Smooth muscle cell of the brain vasculature (primary cell): ENCODE measurements at places on chromosomes 1 and 21.

- no peak for DNase-seq
Measured at GRCh38 chr1:200302921-200303290, 106.9 kb downstream of the ZNF281 start.

DNA sequence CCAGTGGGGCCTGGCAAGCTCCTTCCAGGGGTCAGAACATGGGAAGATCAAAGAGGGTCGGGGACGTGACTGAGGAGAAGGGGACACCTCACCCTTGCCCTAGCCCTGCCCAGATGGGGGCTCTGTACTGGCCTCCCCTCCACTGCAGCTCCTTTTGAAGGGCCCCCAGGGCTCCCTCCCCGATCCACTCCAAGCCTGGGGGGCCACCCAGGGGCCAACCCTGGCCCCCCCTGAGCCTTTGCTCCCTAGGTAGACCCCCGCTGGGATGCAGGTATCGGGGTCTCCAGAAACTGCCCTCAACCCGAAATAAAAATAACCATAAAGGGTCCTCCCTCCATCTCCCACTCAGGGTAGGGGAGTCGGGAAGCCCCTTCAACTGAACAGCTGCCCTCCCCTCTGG lies 37.4 kb upstream of the FAM131C start:
- DNase-seq, result no peak

DNA sequence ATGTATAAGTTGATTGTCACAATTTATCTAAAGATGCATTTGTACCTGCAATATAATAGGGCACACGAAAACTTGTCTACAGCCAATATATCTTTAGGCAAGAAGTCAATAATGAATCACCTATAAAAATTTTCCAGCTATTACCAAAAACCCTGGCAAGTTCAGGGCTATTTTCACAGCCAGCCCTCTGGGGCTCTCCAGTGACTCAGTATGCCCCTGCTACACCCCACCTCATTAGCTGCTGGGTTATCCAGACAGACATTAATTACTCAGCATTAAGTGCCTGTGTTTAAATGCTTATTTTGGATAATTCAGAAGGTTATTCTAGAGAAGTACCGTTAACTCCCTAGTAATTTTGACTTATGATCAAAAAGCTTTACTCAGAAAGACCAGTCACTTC lies 220.2 kb downstream of the TBX15 start:
- DNase-seq, result no peak

GRCh38 chr1:201966171-201966570 lies 10.9 kb downstream of the TIMM17A start:
- DNase-seq, result no peak

- DNase-seq, result no peak
Measured at GRCh38 chr1:236394879-236395229, 768 bp downstream of the EDARADD start.

DNA sequence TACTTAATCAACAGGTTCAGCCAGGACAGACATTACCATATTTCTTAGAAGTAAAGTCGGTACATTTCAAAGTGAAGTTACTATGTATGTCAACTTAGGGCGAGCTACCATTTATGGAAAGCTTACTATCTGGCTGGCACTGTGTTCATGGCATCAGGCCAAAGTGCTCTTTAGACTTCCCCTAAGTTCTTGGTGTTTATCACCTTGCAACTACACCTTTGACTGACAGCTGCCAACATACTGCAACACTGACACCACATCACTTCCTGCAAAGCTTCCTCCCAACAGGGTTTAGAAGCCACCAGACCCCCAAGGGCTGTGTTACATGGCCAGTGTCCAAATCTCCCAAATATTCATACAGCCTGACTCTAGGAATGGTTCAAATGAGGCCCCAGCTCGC lies 61.0 kb downstream of the TIAM1 start:
- DNase-seq, result no peak

- DNase-seq, result no peak
Measured at GRCh38 chr21:28310711-28311110, 682.0 kb downstream of the LTN1 start.

GRCh38 chr21:27244776-27245175 lies 277.9 kb upstream of the ADAMTS5 start:
- no peak for DNase-seq

DNA sequence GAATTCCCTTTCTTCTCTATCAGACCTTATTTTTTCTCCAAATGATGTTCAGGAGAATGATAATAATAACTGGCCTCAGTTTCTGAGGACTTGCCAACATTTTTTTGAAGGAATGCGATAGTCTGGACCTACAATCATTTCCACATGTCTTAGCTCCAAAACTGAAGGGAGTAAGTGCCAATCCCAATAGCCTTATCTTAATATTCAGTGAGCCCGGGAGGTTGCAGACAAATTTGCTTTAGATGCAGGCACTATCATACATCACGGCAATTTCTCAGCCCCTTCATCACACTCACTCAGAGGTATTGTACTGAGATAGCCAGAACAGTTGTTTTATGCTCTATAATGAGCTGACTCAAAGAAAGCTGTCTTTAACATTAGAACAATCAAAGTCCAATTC lies 796.9 kb downstream of the ADGRL2 start:
- no peak for DNase-seq

- no peak for DNase-seq
Measured at GRCh38 chr1:116833718-116834117, 76.0 kb upstream of the PTGFRN start.

GRCh38 chr1:224735159-224735558 lies 119.0 kb downstream of the CNIH3 start:
- DNase-seq, result no peak

DNA sequence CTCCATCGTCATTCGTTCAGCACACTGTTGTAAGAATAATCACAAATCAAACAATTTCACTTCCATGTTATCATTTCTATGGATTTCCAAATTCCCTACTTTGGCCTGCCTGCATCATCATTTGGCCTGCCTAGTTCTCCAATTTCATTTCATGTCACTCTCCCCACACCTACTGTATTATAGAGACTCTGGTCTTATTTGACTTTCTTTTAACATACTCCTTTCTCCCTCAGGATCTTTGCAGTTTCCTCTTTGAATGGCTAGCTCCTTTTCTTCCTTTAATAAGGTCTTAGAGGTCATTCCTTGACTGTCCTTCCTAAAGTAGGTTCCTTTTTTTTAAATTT lies 36.3 kb upstream of the PODN start:
- no peak for DNase-seq

GRCh38 chr1:63458750-63459149 lies 64.3 kb downstream of the ITGB3BP start:
- DNase-seq, result no peak

DNA sequence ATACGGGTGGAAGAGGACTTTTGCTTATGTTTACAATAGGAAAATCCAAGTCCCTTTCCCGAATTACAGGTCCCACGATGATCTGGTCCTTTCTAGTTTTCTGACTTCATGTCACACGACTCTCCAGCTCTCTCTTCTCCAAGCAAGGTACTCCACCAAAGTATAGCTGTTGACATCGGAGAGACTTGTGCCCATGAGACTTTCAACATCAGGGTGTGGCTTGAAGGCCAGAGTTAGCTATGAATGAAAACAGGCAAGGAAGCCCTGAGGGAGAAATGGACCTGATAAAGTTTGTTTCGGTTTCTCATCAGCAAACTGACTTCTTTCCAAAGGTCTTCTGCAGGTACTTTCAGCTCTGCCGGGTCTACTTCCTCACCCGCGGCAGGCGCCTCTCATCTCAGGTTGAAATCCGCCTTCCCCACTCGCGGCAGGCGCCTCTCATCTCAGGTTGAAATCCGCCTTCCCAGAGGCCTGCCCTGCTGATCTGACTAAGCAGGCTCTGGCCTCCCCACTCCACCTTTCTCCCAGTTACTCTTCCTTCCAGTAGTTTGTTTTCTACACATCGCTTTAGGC lies 2.1 kb upstream of the PER3 start:
- no peak for DNase-seq

DNA sequence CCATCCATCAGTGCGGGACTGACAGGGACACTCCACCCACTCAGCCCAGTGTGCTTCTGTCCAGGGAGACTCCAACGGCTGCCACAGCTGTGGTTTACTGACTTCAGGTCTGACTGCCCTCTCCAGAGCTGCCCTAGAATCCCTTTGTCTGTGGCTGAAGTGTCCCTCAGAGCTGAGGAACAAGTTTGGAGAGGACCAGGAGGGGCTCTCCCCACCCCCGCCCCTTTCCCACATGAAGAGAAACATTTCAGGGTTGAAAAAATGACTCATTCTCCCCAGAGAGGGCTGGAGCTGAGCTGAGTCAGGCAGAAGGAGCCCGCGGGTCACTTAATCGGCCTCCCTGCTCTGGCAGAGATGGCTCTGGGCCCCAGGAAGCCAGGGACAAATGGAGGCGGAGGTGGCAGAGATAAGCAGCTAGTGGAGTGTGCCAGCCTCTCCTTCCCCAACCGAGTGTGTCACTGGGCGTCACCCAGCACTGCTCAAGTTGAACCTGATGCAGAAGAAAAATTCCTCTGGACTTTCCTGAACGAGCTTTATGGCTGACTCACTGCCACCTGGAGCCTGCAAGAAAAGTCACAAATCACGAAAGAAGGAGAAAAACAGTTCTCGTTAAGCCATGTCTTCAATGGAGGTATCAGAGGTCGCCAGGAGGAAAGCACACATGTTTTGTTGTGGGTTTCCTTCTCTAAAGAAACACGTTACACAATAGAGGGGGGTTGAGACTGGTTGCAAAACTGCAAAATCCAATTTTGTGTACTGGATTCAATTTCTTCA lies 34.3 kb upstream of the ECE1 start:
- no peak for DNase-seq

- DNase-seq, result no peak
Measured at GRCh38 chr1:68454534-68454933, 4.8 kb upstream of the RPE65 start.

- DNase-seq, result no peak
Measured at GRCh38 chr1:14572861-14573260, 25.6 kb upstream of the KAZN start.

GRCh38 chr21:25862596-25862995 lies 127.8 kb downstream of the GABPA start:
- DNase-seq, result no peak

- no peak for DNase-seq
Measured at GRCh38 chr1:81467383-81467782, 333.4 kb upstream of the ADGRL2 start.

GRCh38 chr1:231465051-231465450 lies 43.0 kb upstream of the EGLN1 start:
- no peak for DNase-seq

DNA sequence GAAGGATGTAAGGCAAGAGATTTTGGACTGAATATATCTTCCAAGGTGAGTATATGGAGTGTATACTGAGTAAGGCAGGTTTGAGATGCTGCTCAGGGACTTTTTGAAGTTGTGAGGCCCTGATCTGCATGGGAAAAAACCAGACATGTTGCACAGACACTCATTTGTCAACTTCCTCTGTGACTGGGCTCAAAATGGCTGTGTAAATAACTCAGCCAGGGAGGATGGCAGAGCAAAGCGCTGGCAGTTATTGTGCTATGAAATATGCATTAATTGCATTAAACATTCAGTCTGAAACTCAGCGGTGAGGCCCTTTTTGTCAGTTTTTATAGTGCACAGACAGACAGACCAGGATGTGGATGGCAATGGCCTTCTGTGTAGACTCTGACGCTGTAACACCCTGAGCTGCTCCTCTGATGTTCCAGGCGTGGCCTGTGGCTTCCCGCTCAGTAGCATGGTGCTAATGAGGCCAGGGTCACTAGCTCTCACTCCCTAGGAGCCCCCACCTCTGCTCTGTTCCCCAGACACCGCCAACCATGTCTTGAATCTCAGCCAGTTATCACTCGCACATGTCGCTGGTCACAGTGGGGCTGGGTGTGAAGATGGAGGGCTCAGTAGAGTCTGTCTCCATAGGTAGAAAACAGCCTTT lies 307.0 kb upstream of the PROX1 start:
- no peak for DNase-seq

DNA sequence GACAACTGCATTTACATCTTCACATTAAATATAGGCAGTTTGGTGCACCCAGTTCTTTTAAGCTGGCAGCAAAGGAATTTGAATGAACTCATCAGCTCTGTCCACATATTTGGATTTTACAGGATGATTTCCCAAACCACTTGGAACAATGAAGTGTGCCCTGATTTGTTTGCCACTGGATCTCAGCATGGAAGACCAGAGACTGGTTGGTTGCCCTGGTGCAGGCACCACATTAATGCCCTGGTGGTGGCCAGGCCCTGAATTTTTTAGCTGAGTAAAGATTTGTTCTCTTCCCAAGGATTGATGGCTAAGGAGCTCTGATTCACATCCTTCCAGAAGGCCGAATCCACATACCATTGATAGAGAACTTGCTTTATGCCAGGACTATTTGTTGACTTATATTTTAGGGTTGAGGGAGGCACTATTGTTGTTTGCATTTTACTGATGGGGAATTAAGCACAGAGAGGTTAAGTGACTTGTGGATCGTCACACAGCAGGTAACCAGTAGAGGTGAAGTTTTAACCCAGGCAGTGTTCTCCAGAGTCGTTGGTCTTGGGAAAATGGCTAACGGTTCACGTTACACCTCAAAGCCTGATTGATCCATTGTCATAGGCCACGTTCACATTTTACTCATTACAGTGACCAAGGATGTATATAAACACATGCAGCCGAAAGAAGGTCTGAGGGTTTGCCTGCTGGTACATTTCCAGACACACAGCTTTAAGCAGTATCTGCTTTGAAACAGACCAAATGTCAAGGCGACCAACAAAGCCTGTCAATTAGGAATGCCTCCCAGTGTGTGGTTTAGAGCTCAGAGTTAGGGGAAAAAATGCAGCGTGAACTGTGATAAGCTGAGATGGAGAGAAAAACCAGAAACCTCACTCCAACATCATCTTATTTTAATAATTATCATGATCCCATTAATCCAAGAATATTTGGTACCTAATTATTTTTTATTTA lies 50.7 kb downstream of the KAZN start:
- no peak for DNase-seq

GRCh38 chr1:229275005-229275404 lies 4.1 kb downstream of the RAB4A start:
- DNase-seq, result no peak

DNA sequence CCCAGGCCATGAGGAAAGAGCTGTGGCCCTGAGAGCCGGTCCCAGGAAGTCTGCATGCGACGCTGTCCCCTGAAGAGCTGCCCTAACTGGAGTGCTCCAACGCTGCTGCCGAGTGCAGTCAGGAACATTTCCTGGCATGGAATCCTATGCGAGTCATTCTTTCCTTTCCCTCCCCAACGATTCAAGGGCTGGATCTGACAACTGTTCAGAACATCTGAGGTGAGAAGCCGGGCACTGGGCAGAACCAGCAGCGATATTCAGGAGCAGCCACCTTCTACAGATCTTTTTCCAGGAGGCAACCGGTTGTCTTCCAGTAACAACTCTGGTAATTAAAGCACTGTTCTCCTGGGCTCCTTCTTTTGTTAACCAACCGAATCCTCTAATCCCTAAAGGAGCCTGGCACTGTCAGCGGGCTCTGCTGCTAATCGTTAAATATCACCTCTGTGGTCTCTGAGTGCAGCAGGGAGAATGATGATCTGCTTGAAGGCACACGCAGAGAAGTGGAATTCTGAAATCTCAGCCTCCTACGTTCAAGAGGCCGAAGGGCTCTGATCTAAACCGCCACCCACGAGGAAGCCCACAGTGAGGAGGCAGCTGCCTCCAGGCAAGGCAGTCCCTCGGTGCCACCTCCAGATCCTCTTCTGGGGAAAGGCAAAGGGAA lies 55.8 kb downstream of the SLC45A1 start:
- no peak for DNase-seq

- DNase-seq, result no peak
Measured at GRCh38 chr1:64080941-64081562, 122.4 kb upstream of the UBE2U start.

- DNase-seq, result no peak
Measured at GRCh38 chr1:151370211-151370911, 2.1 kb downstream of the SELENBP1 start.

GRCh38 chr1:169528215-169529067 lies 42.7 kb upstream of the SLC19A2 start:
- DNase-seq, result no peak
